ENCODE measurements at places on chromosomes 13 and 19.
A peak's percentile ranks its signal among the peaks of the same experiment; 100 is the strongest.

DNA sequence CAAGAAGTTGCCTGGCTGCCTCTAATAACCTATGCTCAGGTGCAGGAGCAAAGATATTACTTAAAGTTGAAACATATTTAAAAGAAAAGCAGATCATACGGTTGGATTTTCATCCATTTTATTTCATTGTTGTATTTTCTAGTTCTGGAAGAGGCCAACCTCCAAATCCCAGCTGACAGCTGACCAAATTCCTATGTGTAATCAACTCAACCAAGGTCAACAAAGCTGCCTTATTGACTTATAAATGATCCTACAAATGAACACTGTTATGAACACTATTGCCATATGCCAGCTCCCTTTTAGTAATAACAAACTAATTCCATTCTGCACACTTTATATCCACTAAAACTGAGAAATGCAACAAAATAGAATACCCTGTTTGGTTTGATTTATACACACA lies 1537.4 kb downstream of the SLITRK1 start:
- no peak for DNase-seq

DNA sequence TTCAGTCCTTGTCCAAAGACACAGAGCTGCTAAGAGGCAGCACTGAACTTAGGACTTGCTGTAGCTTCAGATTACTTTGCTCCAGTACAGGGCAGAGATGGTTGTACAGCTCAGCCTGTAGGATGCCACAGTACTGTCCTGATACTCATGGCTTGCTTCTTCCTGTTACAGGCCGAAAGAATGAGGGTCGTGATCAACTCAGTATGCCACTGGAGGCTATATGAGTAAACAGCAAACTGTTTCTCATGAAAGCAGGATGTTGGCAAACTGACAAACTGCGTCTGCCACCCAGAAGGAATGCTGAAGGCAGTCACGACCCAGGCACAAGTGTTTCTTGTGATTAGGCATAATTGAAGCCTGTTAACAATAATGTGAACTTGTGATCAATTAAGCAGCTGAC lies 2.8 kb downstream of the ZNF749 start:
- DNase-seq, result no peak

GRCh38 chr13:112959206-112959605 lies 9.8 kb upstream of the MCF2L start:
- DNase-seq, result peak; percentile 52

GRCh38 chr13:30809787-30810186 lies 74.4 kb downstream of the ALOX5AP start:
- no peak for DNase-seq

DNA sequence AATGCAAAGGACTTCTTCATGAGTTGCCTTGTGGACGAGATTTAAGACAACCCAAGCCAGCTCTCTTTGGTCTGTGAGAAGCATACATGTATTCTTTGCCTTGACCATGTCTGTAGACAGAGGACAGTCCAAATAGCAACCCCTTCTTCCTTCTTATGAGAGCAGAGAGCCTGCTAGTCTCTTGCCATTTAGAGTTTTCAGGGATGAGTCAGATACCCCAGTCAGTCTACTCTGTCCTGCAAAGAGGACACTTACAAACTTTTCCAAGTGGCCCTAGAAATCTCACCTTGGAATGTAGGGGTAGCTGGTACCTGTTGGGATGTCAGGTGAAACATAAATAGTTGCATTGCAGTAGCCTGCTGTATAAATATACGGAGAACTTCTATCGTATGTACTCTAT lies 36.7 kb downstream of the DNAJC3 start:
- no peak for DNase-seq
